Left colon (tissue), 2 donors: ENCODE measurements at places on chromosomes 1 and 21. TPM values are rescaled to one million over a fixed set of nuclear protein-coding genes. Genes with fewer than 3 reads are reported as not detected.
A peak's percentile ranks its signal among the peaks of the same experiment; 100 is the strongest.

DNA sequence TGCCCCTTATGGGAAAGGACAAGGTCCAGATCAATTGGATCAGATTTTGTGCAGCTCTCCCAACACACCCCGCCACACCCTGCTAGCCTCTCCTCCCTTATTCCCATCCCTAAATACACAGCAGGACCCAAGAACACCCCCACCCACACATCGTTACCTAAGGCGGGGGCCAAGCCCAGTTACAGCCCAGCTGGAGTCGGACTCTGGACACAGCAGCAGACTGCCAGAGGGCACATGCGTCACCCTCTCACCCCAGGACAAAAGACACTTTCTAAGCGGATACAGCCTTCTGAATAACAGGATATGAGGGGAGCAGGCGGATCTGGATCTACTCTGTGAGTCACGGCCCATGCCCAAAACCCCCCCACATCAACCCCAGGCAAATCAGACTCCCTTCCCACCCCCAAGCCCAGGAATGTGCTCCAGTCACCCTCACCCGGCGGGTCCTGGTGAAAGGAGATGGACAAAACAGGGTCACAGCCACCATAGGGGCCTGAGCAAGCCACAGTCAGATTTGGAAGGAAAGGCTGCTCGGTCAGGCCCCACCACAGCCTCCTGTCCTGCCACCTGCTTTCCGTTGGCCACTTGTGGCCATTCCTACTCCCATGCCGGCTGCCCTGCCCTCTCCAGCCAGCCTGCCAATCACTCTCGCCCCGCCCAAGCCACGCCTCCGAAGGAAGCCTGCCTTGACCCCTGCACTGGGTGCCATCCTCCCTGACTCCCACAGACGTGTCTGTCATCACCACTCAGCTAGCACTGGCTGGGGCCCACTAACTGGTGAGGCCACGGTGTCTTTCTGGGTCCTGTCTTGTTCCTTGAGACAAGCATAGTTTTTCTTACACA is 4.0 kb downstream of the S100A16 start:
- DNase-seq, result peak; percentile 93

MTMR11 gene
- 247 TPM for total RNA-seq

DNA sequence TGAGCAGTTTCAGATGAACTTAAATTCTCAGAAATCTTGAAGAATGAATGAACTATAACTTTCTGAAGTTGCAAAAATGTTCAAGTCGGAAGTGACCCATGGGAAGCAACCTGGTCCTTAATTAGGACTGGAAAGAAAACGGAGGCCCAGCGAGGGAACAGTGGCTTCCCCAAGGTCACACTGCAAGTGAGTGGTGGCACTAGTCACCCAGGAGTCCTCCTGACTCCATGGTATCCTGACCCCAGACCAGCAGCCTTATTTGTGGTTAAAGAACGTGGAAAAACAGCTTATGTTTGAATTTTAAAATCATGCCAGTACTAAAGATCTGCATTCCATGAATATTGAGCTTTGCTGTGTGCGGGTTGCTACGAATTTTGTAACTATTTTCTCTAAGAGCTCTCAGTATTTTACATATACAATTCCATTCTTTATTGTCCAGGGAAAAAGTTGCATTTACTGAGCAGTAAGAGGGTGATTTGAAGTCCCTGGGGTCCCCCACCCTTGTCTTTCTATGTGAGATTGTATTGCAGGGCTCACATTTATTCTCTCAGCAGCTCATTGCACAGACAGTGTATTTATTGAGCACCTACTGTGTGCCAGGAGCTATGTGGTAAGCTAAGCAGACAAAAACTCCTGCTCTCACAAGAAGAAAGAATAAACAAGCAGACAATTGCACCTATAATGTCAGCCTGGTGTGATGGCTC is 61.6 kb upstream of the ATP5PO start:
- no peak for DNase-seq

- no peak for DNase-seq
These were observed 30.1 kb downstream of the TNFRSF1B start for GRCh38 chr1:12196641-12197482.

- DNase-seq, result no peak
These were observed 10.6 kb downstream of the HCRTR1 start for GRCh38 chr1:31627930-31628559.

CYP4X1 gene
- total RNA-seq, result 2.2 TPM

DNASE2B gene
- 0.70 TPM for total RNA-seq

DNA sequence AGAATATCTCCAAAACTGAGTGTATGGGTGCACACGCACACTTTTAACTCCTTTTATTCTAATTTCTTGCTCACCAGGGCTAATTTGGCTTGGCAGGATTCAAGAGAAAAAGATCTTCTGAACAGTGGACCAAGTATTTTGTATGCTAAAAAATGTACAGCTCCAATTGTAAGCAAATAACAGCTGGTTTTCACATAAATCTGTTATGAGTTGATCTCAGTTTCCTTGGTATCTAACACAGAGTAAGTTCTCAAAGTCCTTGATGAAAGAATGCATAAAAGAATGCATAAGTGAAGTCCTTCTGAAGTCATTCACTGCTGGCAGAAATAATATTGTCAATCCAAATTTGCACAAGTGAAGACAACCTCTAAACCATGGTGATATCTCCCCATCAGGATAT is 213.0 kb downstream of the OMA1 start:
- DNase-seq, result no peak

SLC30A10 gene
- total RNA-seq, result 11.3 TPM

ATP6V1G3 gene
- total RNA-seq, result not detected

DNA sequence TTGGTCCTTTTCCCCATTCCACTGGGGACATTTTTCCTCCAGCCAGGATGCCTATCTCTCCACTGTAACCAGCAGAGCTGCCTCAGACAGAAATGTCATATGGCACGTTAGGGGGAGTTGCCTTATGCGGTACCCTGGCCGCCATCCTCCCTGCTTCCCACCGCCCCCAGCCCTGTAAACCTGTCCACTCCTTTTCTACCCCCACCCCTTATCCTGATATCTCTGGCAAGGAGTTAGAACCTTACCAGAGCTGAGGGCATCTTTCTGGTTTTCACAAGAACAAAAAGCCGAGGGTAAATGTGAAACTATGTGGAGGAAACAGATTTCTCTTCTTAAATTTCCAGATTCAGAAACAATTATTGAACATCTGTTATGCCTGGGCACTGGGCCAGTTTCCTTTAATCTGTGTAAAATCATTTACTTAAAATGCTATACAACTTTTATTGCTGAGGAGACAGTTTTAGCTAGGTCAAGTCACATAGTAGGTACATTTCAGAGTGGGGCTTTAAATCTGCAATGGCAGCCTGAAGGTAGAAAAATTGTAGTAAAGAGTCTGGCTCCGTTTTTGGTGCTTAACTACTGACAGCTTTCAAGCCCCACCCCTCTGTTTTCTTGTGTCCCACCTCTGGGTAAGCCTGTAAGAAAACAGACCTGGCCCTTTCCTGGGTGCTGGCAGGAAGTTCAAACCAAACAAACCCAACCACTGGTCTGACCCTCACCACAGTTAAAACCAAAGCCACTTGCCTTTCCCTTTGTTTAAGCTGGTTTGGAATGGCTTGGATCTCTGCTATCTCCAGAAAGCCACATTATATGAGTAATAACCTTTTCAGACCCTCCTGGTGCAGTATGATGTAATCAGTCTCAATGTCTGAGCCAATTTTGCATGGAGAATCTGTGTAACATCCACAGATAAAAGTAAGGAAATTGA is 319.0 kb downstream of the HHAT start:
- DNase-seq, result no peak

DNA sequence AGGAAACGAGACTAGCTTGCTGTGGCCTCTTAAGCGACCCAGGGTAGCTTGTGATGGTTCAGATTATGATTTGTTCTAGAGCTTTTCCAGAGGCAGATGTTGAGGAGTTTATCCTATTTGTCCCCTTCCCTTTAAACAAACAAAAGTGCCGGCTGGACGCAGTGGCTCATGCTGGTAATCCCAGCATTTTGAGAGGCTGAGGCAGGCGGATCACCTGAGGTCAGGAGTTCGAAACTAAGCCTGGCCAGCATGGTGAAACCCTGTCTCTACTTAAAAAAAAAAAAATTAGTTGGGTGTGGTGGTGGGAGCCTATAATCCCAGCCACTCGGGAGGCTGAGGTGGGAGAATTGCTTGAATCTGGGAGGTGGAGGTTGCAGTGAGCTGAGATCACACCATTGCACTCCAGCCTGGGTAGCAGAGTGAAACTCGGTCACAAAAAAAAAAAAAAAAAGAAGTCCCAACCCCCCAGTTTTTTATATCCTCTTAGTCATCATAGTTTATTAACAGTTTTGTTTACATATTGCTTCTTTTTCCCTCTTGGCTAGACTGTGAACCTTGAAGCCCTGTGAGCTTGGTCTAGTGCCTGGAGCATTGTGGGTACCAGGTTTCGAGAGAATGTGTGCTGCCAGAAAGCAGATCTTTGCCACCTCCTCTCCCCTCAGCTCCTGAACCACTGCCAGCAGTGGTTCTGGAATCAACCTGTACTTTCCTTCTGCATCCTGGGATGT is 29.8 kb downstream of the MAPKAPK2 start:
- DNase-seq, result no peak

GRCh38 chr1:156901966-156902915 is 8.7 kb downstream of the PEAR1 start:
- DNase-seq, result no peak

BTF3L4 gene
- 19.1 TPM for total RNA-seq

GRCh38 chr1:167086033-167086432 is 4.1 kb downstream of the GPA33 start:
- DNase-seq, result peak; percentile 50

GRCh38 chr1:79660129-79660528 is 653.6 kb upstream of the ADGRL4 start:
- DNase-seq, result no peak

NCAM2 gene
- total RNA-seq, result 3.5 TPM

- DNase-seq, result no peak
These were observed 24.9 kb downstream of the USP25 start for GRCh38 chr21:15754640-15755039.

TNFRSF18 gene
- 0.64 TPM for total RNA-seq

DNA sequence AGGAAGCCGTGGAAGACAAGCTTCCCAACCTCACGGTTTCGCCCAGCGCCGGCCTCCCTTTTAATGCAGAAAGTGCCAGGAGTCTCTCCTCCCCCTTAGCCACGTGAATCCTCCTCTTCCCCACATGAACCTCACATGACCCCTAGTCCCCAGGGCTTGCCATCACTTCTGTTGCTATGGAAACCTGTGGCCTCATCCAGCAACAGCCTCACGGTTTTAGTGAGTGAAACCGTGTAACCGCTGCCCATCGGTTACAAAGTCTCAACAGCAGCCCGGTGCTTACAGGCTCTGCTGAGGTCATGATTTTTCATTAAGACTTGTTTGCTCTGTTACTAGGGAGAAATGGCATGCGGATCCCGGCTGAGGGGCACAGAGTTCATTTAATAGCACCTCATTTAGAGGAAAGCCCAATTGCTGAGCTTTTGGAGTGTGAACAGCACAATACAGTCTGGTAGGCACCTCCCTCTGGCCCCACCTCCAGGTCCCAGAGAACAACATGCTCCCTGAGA is 143.2 kb upstream of the BACE2 start:
- DNase-seq, result no peak

- DNase-seq, result no peak
These were observed 400 bp upstream of the TRIM17 start for GRCh38 chr1:228417061-228417460.

GRCh38 chr1:68051475-68051874 is 1.0 kb upstream of the DIRAS3 start:
- no peak for DNase-seq

DNA sequence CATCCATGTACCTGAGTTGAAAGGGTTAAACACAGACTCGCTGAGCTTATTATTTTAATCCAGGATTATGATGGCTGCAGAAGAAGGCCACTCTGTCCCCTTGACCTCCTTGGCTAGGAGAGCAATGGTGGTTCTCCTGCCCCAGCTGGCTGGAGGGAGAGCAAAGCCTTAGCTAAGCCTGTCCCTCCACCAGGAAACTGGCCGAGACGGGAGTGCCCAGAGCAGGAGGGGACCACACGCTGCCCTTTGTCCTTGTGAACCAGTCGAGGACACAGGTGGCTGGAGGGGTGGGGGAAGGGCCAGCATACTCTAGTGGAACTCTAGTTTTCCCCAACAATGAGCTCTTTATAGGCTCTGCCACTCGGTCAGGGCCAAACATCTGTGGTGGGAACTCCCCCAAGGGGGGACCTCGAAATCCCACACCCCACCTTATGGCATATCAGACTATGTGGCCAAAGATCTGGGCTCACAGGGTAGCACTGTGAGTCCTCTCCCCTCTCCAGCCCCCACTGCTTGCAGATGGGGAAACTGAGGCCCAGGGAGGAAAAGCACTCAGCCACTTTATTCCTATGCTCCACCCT is 12.9 kb downstream of the KIAA1614 start:
- peak; percentile 38 for DNase-seq

- no peak for DNase-seq
These were observed 68.8 kb downstream of the JMJD4 start for GRCh38 chr1:227666286-227666685.

DNA sequence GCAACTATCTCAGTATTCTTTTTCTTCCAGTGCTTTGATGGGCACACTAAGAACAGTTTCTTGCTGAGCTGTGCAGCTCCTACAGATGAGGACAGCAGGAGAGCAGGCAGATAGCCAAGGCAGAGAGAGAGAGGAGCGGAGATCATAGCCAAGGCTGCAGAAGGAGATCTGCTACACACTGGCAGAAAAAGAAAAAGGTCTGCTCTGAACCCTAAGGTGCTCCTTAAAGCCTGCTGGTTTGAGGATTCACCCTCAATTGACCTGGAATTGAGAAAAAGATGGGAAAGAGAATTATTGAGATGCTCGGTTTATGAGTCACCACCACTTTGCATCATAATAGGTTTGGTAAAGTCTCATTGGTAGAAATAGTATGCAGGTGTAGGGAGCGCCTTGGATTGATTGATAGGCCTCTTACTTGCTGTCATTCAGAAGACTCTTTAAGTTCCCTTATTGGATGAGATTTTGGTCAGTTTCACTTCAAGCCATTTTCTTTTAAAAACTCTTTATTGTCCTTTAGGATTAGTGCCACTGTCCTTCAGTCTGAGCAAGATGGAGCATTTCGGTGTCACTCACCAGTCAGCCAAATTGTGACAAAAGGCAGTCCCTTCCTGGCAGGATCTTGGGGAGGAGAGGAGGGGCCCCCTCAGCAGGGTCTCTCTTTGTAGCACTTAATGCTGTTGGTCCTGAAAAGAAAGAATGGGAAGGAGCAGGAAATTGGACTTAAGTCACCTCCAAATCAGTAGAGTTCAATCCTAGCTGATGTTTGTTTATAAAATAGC is 685.0 kb downstream of the ADGRL2 start:
- no peak for DNase-seq

DNA sequence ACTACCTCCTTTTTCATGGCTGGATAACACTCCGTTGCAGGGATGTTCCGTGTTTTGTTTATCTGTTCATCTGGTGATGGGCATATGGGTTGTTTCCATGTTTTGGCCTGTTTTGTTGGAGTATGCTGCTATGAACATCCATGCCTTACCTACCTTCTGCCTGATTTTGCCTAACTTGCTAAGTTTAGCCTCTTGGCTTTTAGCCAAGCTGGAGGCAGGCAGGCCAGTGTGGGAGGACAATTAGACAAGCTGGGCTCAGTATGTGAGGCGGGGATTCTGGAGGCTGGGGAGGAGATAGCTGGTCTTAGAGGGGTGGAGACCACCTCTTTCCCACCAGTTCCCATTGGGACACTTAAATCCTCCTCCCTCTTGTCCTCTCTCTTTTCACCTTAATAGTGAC is 98.4 kb upstream of the WNT4 start:
- DNase-seq, result no peak

GRCh38 chr1:62230718-62231117 is 36.1 kb downstream of the L1TD1 start:
- DNase-seq, result no peak

C1orf146 gene
- not detected for total RNA-seq

- no peak for DNase-seq
These were observed 60.3 kb upstream of the CSF3R start for GRCh38 chr1:36542962-36543515.

CBS gene
- 3.4 TPM for total RNA-seq

- DNase-seq, result no peak
These were observed 11.0 kb downstream of the DNM3 start for GRCh38 chr1:171852272-171852671.

TINAGL1 gene
- 139 TPM for total RNA-seq
